ENCODE measurements at places on chromosomes 11 and 22.

GRCh38 chr11:133541021-133541719 is 8.9 kb upstream of the OPCML start:
- DNase-seq, result no peak

DNA sequence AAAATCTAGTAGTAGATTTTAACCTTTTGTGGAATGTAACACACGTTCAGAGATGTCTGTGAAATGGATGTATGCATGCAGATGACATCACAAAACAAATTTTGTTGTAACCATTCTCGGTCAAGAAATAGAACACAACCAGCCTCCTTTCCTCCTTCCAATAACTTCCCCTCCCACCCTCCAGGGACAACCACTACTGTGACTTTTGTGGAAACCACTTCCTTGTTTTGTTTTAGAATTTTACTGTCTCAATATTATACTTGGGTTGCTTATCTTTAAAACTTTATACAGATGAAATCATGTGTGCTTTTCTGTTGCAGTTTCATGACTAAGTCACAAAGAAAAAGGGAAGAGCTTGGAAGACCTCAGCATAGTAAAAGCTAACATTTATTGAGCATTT is 189.4 kb upstream of the NCAM1 start:
- DNase-seq, result no peak

DNA sequence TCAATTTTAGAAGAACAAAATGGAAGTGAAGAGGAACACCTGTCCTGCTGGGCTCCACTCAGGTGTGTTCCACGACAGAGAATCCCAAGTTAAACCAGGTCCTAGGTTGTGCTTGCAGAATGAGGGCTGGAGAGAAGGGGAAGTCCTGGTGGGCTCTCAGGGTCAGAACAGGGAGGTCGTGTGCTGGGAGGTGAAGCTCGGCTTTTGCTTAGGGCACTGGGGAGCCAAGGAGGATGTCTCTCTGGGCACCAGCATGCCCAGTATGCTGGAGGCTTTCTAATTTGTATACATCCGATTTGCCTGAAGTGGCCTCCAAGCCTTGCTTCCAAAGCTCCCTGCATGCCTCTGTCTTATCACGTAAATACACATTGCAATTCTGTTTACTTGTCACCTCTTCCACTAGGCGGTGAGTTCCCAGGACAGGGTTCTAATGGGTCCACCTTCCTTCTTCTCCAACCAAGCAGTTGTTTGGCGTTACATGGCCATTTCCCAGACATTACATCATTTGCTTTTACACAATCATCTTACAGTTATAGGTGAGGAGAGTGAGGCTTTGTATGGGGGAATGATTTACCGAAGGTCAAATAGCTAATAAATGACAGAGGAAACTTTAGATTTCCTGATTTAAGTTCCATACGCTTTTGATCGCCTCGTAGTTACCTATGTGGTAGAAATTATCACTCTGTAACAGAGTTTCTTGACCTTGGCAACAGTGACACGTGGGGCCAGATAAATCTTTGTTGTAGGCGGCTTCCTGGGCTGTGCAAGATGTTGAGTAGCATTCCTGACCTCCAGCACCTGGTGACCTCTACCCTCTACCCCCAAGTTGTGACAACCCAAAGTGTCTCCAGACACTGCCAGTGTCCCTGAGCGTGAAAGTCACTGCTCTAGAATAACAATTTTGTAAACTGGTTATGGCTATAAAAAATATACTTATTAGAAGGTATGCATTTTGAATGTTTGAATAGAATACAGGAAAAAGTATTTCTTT is 901.5 kb downstream of the TBC1D22A start:
- no peak for DNase-seq

GRCh38 chr11:60951904-60952741 is at the start of gene SLC15A3:
TSS of gene SLC15A3 (minus strand) at chr11:60952176. CDS start at chr11:60951551, 625 bp downstream.
- DNase-seq, result no peak

DNA sequence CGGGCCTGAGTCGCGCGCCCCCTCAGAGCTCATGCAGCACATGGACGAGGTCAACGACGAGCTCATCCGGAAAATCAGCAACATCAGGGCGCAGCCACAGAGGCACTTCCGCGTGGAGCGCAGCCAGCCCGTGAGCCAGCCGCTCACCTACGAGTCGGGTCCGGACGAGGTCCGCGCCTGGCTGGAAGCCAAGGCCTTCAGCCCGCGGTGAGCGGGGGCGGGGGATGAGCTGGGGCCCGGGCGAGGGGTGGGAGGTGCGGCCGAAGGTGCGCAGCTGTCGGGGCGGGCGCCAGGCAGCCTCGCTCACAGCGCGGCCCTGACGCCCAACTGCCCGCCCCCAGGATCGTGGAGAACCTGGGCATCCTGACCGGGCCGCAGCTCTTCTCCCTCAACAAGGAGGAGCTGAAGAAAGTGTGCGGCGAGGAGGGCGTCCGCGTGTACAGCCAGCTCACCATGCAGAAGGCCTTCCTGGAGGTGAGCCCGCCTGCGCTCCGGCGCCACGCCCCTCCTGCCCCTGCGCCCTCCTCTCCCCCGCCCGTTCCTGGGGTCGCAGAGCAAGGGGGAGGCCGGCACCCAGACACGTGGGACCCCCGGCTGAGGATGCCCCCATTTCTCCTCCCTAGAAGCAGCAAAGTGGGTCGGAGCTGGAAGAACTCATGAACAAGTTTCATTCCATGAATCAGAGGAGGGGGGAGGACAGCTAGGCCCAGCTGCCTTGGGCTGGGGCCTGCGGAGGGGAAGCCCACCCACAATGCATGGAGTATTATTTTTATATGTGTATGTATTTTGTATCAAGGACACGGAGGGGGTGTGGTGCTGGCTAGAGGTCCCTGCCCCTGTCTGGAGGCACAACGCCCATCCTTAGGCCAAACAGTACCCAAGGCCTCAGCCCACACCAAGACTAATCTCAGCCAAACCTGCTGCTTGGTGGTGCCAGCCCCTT is 20.5 kb downstream of the EPS8L2 start:
- no peak for DNase-seq

GRCh38 chr11:10659339-10660216 is 34.0 kb downstream of the IRAG1 start:
- no peak for DNase-seq

- DNase-seq, result no peak
Observed at GRCh38 chr22:49488943-49489342, 338.7 kb downstream of the BRD1 start.

GRCh38 chr11:99519095-99519494 is 498.3 kb downstream of the CNTN5 start:
- no peak for DNase-seq

GRCh38 chr22:45762545-45763235 is 91.1 kb downstream of the ATXN10 start:
- DNase-seq, result no peak

DNA sequence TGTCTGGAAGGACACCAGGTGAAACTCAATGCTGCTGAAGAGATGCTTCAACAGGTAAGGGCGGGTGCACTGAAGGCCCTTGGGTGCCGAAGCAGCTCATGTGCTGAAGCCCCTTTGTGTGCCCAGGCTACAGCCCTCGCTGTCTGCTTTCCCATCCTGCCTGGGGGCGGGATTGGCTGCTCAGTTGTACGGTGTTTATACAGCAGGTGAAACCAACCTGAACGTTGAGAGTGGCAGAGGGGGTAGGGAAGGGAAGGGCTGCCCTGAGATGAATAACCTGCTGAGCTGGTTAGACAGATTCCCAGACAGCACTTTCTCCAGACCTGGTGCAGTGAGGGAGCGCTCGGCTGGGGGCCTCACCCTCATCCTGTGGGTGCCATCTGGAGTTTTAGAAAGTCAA is 75.7 kb downstream of the CYB5R2 start:
- no peak for DNase-seq

DNA sequence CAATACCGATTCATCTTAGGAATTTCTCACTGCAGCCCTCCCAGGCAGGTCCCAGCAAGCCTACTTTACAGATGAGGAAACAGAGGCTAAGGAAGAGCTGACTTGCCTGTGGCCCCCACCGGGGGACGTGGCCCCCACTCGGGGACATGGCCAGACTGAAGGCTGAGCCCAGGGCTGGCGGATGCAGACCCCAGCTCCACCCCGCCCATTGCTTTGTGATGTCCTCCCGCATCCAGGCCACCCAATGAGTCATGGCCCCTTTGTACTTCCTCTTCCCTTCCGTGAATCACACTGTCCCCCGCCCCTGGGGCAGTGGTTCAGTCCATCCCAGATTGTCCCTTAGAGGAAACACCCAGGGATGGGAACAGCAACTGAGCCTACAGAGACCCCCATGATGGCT is 116.0 kb upstream of the ANO1 start:
- no peak for DNase-seq

DNA sequence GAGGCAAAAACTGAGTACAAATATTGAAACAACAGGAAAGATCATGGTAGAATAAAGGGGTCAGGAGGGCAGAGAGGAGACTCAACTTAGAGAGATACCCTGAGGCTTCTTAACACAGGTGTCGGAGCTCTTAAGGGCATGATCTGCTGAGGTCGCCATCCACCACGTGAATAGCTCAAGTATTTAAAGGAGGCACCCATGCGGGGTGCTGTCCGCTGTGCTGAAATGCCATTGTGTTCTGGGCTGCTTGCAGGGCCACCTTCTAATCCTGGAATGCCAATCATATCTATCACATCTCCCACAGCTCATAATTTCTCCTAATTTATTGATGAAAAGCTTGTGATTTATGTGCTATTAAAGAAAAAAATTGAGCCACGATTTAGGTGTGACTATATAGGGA is 90.2 kb downstream of the SEZ6L start:
- no peak for DNase-seq

- DNase-seq, result no peak
Observed at GRCh38 chr22:41367039-41367679, 14.6 kb upstream of the TEF start.

DNA sequence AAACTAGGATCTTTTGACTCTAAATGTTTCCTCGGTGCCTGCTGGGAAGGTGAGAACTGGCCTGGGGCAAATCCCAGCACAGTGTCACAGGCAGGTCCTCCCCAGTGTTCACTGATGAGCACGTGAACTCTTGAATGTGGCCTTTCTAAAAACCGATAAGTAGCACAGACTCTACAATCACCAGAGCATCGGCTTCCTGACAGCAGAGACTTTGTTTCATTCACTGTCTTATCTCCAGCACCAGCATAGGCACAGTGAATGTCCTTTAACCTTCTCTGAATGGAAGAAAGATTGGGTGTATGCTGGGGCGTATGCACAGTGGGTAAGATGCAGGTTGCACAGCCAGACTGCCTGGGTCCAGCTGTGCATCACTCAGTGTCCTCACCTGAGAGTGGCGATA is 59.3 kb upstream of the EIF3D start:
- DNase-seq, result no peak

- no peak for DNase-seq
Observed at GRCh38 chr11:35214226-35214770, 75.3 kb downstream of the CD44 start.

- DNase-seq, result peak; percentile 44
Observed at GRCh38 chr22:42856179-42856864, 751 bp downstream of the ARFGAP3 start.

- no peak for DNase-seq
Observed at GRCh38 chr11:2380807-2381350, 3.8 kb downstream of the CD81 start.

- DNase-seq, result no peak
Observed at GRCh38 chr11:15707971-15708370, 593.2 kb downstream of the INSC start.

DNA sequence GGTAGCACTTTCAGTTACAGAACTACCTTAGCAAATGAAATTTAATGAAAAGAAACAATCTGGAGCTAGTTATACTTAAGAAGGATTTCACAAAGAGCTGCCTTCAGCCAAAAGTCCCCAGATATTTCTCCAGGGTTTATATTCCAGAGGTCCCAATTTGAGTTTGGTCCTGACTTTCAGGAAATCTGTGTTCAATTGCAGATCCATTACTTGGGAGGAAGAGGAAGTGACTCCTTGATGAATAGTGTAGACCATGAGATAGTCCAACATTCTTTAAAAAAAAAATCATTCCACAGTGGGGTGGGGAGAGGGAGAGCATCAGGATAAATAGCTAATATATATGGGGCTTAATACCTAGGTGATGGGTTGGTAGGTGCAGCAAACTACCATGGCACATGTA is 117.6 kb upstream of the ARHGAP20 start:
- no peak for DNase-seq

Data from stimulated activated CD4-positive, alpha-beta T cell treated with anti-CD3 and anti-CD28 coated beads, TNF-alpha, amount 100 ng/mL, for 4 hours (primary cell).